Cortex of kidney (tissue), 1 donor: ENCODE measurements at places on chromosomes 3 and 15.

GRCh38 chr15:65033659-65034269 is 4.3 kb upstream of the MTFMT start:
- DNase-seq = no peak

GRCh38 chr3:101962055-101962454 is 112.7 kb downstream of the NFKBIZ start:
- no peak for DNase-seq

DNA sequence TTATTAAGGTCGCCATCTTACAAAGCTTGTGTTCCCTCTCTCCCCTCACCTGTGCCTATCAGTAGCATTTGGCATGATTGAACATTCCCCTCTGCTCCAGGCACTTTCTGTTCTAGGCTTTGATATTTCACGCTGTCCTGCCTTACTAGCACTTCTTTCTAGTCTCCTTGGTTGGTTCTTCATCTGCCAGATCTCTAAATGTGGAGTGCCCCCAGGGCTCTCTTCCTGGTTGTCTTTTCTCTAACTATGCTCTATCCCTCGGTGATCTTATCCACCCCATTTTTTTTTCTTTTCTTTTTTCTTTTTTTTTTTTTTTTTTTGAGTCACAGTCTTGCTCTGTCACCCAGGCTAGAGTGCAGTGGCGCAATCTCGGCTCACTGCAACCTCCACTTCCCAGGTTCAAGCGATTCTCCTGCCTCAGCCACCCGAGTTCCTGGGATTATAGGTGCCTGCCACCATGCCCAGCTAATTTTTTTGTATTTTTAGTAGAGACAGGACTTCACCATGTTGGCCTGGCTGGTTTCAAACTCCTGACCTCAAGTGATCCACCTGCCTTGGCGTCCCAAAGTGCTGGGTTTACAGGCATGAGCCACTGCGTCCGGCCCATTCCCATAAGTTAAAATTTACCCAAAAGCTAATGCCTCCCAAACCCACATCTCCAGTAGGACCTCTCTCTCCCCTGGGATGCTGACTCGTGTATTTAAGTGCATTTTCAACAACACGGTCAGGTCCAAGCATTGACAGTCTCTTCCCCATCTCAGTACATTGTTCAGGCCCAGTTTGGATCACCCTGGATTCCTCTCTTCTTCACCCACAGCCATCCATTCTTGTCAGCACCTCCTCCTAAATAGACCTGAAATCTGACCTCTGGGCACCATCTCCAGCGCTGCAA is 5.2 kb downstream of the NUSAP1 start:
- no peak for DNase-seq

GRCh38 chr3:78066287-78066686 is 1026.4 kb downstream of the ROBO2 start:
- no peak for DNase-seq

- DNase-seq = no peak
Observed at GRCh38 chr3:110344487-110344886, 727.1 kb upstream of the NECTIN3 start.

DNA sequence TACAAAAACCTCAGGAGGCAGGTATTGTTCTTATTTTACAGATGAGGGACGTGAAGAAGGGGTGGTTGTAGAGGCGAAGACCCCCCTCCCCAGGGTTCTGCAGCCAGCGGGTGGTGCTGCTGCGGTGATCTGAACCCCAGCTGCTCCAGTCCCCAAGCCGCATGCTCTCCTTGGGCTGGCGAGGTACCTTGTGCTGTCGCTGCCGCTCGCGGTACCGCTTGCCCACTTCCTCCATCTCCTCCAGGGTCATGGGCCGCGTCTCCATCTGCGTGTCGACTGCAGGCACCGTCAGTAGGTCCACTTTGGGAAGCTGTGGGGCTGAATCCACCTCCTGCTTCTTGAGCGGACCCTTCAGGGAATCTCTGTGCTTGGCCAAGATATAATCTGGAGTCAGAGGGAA is 17.5 kb downstream of the EFCAB12 start:
- no peak for DNase-seq

DNA sequence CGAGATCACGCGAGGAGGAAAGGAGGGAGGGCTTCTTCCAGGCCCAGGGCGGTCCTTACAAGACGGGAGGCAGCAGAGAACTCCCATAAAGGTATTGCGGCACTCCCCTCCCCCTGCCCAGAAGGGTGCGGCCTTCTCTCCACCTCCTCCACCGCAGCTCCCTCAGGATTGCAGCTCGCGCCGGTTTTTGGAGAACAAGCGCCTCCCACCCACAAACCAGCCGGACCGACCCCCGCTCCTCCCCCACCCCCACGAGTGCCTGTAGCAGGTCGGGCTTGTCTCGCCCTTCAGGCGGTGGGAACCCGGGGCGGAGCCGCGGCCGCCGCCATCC is 1.1 kb upstream of the SETD5 start:
- no peak for DNase-seq
